G401 (cell line): ENCODE measurements at places on chromosomes 3 and 15.
A peak's percentile ranks its signal among the peaks of the same experiment; 100 is the strongest.

DNA sequence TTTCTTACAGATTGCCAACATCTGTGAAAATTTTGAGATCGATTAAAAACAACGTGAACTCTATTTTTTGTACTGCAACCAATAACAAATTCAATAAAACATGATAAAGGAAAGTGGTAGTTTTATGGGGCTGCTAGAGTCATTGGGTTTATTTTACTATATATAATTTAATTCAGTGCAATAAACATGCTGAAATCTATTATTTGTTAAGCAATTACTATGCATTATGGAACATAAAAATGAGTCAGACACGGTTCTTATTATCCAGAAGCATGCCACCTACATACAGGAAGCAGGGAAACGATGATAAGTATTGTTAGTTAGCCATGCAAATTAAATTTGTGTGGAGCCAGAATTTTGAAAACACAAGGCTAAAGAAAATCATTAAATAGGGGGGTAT lies 27.2 kb downstream of the NPHP3 start:
- no peak for DNase-seq

DNA sequence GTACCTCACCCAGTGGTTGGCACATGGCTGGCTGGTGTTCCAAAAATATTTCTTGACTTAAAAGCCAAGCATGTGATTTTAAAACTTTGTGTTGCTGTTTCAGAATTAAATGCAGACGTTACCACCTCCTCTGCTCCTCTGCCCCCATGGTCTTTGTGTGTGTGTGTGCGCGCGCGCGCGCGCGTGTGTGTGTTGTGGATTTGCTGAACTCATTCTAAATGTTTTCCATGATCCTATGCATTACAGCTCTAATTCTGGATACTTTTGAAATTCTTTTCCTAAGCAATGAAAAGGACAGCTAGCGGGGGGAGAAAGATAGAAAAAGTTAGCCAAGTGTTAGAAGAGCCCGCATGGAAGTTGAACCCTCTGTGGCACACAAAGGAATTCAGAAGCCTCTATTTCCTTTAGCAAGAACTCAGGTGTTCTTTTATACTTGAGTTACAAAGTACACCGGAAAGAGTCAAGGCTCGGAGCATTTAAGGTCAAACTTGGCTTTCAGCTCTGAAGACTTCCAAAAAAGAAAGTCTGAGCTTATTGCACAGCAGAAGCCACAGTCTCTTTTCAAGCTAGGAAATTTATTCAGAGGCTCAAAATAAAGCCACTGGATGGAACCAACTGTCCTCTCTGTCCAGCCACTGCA lies 350.5 kb upstream of the TBL1XR1 start:
- no peak for DNase-seq

DNA sequence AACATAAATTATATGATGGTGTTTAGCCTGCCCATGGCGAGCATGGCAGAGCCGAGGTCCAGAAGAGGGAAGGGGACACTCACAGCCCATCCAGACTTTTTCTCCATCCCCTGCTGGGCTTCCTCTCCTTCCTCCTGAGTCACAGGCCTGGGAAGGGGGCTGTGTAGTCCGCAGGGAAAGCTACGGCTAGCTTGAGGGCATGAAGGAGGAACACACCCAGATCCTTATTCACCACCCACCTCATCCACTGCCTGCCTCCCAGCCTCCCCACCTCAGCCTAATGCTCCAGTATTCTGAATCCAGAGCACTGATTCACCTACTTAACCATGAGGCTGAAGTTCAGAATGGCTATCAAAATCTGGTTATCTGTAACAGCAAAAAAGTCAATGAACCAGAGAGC lies 97.8 kb downstream of the OXNAD1 start:
- no peak for DNase-seq

DNA sequence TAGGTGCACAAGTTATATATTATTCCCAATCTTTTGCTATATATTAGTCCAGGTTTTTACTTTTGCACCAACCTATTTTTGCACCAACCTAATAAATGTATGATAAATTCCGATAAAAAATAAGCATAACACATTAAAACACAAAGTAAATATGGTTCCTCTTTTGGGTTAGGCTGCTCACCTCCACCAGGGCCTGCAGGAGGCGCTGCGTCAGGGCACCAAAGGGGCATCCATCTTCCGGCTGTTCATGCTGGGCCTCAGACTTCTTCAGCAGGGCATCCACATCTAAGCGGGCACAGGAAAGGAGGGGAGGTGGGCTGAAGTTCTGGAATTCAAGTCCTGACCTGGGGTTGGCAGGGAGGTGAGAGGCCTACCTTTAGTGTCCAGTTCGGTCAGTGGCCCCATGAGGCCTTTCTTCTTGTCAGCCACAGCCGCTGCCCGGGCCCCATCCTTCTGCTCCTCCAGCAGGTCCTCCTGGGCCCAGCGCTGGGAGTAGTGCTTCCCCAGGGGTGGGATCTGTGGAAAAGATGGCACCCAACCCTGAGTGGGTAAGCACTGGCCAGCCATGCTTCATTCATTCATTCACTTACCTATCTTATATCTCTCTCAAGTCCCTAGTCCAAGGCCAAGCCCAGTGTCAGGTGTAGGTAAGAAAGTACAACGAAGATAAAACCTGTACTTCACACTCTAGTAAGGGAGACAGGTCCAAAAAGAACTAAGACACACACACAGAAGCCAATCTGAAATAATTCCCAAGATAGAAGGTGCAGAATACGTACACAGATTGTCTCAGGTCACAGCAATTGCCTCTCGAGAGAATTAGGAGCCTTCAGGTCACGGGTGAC lies 5.2 kb downstream of the TADA3 start:
- no peak for DNase-seq

DNA sequence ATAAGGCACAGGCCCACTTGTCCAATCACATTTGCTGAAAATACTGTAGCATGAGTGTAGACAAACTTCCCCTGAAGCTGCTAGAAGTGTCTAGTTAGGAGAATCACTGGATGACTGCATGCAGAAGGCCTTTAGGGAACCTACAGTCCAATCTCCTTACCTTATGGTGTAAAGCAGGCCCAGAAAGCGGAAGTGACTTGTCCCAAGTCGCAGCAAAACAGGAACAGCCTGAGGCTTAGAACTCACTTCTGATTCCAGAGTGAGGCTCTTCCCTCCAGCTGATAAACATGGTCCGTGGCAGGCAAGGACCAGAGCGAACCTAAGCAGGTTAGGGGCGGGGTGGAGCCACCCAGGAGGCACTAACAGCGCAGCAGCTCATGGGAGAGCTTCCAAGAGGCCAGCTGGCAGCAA lies 2.5 kb downstream of the GRAMD2A start:
- no peak for DNase-seq

DNA sequence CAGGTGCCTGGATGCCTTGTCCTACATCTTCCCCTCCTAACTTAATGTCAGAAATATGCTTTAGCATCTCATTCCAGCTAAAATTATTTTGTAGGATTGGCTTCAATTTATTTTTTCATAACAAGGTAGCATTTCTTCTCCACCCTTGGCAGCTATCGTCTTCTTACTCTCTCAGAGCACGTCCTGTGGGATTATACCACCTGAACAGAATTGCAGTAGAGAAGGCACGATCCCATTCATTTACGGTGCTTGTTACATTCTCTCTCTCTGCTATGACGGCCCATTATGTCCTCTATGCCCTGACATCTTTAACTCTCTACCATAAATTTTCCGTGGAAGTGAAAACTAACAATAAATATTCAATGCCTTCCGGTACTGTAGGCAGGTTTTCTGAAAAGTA lies 103.3 kb downstream of the ROBO1 start:
- no peak for DNase-seq

GRCh38 chr3:190339130-190339529 lies 16.9 kb upstream of the CLDN1 start:
- DNase-seq = no peak

GRCh38 chr15:50786871-50787270 lies 21.4 kb upstream of the SPPL2A start:
- no peak for DNase-seq

DNA sequence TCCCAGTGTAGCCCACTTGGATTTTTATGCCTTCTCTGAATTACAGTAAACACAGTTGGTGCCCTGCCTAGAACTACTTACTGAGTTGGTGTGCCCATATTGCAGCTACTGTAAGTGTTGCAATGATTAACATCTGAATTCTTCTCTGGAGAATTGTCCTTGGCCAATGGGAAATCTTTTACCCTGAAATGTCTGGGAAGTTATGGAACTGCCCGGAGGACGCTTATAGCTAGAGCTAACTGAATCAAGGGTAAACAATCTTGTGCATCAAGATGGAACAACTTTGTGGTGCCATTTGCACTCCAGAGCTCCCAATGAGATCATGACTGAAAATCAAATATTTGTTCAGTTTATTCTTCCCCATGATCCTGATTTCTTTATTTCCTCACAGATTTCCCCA lies 246.7 kb upstream of the CBLB start:
- DNase-seq = no peak

DNA sequence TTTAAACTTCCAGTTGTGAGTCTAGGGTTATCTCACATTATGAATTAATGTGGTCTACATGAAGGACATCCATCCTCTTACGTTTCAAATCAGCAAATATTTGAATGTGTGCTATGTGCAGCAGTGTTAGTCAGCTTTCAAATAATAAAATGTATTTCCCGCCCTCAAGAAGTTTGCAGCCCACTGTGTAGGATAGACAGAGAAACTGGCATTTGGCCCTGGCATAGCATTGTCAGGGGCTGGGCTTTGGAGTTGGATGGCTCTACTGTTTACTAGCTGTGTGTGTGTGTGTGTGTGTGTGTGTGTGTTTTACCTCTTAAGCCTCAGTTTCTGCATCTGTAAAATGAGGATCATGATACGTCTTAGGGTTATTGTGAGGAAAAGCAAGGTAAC lies 400.5 kb upstream of the C2CD4B start:
- DNase-seq = no peak

- DNase-seq = peak; percentile 90
Observed at GRCh38 chr3:128385080-128385832, 81.4 kb downstream of the DNAJB8 start.

DNA sequence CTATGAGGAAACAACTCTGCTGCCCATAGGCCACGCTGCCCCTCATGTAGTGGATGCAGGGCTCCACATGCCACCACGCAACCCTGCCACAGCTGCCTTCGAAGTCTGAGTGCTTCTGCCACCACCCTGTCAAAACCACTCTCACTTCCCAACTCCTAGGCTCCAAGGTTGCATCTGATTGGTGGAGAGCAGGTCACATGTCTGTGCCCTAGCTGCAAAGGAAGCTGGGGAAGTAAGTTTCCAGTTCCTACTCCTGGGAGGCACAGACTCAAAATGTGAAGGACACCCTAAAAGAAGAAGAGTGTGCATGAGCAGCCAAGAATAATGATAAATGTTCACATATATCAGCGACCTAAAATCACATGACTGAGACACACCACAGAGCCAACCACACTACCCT lies 31.9 kb upstream of the TICRR start:
- DNase-seq = no peak

DNA sequence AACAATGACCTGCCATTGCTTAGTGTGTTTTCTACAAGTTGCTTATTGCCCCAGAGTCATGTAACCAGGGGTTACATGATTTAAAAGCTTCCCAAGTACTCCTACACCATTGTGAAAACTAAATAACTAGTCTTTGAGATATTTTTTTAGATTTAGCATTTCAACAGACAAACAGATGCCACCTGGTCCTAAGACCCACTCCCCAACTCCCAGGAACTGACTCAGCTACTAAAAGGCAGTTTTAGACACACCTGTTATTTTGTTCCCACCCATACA lies 28.1 kb upstream of the KBTBD12 start:
- no peak for DNase-seq

DNA sequence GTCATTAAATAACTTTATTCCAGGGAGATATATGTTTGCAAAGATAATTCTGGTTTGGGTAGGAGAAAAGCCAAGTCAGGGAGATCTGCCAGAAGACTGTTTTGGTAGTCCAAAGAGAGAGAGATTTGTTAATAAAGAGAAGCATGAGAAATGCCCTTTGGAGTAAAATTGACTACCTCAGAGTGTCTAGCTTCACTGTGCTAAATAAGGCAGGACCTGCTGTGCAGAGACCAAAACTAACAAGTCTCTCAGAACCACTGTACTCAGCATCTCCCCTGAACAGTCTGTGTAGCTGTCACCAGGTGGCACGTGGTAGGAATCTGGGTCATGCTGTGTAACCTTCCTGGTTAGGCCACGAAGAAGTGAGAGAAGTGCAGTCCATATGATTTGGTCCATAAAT lies 31.6 kb upstream of the SLC35G2 start:
- DNase-seq = peak; percentile 86

DNA sequence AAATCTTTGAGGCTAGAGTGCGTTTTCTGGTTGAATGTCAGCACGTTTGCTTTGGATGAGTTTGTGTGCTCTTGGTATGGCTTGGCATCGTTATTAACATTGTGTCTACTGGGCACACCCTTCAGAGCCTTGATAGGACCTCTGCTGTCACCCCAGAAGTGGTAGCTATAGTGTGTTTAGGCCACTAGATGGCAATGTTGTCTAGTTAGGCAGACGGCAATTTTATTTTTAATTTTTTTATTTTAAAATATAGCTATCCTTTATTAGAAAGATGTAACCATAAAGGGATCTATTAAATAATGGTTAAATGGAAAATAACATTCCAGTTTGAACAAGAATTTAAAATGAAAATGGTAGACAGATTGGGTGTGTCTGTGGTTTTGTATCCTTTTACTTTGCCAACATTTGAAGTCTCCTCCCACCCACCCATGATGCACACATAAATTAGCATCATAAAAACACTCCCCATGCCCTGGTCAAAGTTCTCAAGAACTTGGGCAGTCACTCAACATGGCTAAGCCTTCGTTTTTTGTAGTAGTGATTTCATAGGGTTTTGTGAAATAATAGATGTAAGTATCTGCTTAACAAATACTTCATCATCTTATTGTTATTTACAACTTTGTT lies 200.7 kb downstream of the KCNH8 start:
- peak; percentile 30 for DNase-seq

- DNase-seq = no peak
Observed at GRCh38 chr3:76152028-76152427, 366.7 kb upstream of the ZNF717 start.

DNA sequence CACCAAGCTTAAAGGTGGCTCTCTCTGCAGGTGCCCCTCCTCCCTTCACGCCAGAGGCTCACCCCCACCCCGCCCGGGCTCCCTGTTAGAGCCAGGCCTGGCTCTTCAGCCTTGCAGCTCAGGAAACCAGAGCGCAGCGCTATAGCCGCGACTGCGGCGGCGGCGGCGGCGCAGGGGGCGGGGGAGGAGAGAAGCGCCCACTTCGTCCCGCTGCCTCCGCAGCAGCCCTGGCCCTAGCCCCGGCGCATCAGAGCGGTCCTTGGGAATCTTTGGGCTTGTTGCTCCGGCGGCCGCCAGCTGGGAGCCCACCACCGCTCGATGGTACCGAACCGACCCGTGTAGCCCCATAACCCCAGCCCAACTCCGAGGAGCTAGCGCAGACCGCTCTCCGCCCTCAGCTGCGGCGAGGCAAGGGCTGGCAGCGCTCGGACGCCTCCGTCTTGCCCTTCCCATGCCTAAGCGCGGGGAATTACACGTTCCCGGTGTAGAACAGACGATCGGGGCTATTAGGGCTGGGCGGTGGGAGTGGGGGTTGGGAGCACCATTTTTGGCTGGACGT lies 1.2 kb downstream of the RASGRF1 start:
- peak; percentile 64 for DNase-seq

GRCh38 chr3:43349716-43350115 lies 63.4 kb downstream of the SNRK start:
- no peak for DNase-seq
